ENCODE measurements at places on chromosomes 6 and 20.
A peak's percentile ranks its signal among the peaks of the same experiment; 100 is the strongest.

- DNase-seq, result no peak
Observed at GRCh38 chr20:15179381-15179780, 842.0 kb upstream of the FLRT3 start.

GRCh38 chr6:27892649-27893058, 19.5 kb downstream of the OR2B2 start:
- peak; percentile 22 for DNase-seq

DNA sequence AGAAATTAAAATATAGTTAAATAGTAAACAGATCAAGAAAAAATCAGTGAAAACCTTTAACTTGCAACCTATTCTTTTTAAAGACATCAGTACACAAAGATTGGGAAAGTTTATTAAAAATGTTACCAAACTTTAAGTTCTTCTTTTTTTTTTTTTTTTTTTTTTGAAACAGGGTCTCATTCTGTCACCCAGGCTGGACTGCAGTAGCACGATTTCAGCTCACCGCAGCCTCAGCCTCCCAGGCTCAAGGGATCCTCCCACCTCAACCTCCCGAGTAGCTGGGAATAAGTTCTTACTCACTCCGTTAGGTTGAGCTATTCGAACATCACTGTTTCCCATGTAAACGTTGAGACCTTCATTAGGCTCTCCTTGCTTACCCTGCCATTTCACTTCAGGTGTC, 5.6 kb downstream of the MAP3K5 start:
- DNase-seq, result no peak

DNA sequence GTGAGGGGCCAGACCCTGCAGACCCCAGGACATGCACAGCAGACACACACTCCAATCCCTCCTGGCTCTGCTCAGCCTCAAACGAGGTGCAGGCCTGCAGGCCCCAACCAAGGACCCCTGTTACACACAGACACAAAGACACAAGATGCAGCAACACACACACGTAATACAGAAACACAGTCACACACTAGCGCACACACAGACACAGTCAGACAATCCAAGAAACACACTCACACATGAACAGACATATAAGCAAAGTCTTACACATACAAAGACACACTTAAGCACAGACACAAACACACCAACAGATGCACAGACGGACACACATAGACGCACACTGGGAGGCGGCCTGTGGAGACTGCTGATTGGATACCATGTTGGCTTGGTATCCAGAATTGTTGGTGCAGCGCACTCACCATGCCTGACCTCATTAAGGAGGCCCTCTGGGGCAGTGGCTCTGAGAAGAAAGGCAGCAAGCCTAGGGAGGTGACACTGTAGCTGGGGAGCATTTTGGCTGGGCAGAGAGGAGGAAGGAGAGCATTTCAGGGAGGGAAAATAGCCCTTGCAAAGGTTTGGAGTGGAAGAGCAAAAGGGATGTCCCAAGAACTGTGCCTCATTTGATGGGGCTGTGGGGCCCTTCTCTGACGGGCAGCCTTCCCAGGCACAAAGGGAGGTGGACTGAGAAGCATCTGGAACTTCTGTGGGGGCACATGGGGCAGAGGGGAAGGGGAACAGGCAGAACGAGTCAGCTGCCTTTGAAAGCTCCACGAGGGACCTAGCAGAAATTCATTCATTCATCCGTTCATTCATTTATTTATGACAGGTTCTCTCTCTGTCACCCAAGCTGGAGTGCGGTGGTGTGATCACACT, 1.4 kb upstream of the HSPA12B start:
- DNase-seq, result no peak

DNA sequence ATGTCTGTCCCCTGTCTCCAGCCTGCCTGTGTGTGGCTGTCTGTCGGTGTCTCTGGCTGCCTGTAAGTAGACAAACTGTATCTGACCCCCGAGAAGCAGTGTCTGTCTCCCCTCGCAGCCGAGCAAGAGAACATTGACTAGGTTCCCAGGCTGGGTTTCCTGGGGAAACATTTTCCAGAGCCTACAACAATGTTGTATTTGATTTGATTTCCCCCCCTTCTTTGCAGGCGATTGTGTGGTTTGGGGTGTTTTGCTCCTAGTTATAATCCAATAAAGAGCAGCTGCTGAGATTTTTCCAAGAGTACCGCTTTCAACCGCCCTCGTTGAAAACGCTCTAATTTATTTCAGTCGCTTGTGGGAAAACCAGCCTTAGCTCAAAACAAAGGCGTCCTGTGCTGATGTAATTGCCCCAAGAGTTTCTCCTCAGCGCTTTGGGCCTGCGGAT, 92.6 kb downstream of the CDC5L start:
- DNase-seq, result no peak

DNA sequence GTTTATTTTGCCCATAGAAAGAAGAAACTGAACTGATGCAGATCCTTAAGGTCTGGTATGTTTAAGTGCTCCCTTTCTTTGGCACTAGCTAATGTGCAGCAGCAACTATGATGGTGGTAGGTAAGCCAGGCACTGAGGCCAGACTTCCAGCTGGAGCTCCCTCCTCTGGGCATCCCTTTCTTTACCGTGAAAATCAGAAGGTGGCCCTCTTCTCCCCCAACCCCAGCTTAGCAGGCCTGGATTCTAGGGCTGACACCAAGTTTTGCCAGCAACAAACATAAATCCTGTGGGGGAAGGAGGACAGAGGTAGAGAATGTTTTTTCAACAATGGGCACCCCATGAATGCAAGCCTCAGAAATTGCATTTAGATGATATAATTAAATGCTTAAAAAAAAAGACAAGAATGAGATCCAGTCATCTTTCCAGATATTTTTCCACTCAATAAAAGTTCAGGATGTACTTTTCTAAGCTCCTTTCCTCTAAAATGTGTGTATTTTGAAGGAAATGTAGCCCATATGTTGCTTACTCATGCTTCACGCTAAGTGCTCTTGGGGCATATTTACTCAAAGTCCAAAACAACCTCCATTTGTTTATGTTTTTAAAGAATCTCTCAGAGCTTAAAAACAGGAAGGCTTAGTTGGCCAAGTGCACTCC, 123.9 kb upstream of the NXT1 start:
- peak; percentile 79 for DNase-seq

DNA sequence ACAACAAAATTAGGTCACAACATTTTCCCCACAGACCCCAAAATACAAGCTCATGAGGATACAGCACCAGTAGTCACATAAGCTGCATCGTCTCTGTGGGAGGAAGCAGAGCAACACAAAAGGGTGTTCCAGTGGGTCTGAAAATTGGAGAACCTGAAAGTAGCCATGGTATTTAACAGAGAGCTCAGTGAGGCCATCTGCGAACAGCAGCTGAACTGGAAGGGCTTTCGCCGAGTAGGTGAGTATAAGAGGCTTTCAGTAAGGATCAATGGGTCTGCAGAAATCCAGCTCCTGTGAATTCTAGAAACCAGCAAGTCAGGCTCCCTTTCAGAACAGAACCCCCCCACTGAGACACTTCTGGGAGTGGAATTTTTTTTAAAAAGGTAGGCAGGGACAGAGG, 120.0 kb upstream of the RREB1 start:
- DNase-seq, result no peak

Measured in amniotic epithelial cell (primary cell).